Effector CD8-positive, alpha-beta T cell (primary cell): ENCODE measurements at places on chromosomes 6 and 20.
A peak's percentile ranks its signal among the peaks of the same experiment; 100 is the strongest.

DNA sequence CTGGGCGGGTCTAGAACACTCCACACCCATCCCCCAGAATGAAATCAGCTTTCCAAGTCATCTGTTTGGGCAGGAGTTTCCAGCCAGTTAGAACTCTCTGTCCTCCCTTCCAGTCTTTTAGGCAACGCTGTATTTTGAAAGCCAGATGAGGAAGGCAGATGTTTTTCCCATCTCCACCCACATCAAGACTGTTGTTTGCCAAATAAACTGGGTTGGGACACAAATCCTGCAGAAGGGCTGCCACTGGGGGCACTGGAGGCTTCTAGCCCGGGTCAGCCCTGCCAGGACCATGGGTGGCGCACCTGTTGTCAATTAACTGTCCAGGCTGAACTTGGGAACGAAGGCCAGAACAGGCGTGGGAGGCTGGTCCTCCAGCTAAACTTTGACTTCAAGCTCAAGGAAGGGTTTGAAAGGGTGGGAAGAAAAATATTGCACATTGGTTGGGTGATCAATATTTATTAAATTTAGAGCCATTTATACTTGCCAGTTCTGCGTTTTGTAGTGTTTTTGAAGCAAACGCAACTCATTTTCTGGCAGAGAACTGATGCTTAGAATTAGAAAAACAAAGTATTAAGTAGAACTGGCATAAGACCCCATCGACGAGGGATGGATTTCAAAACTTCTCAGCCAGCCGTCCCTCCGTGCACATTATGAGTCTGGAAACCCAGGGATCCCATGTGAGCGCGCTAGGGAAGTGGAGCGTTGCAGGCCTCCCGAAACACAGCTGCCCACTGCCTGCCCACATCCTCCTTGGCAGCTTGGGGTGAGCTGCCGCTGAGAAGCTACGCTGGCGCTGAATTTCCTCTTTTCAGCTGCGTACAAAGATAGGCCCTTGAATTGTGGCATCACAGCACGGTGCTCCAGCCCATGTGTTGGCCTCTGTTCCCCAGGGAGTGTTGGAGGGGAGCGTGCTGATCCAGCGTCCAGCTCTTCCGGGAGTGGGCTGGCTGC, 297.4 kb downstream of the QKI start:
- no peak for DNase-seq

GRCh38 chr20:36572701-36573102, 695 bp upstream of the TGIF2 start:
- peak; percentile 44 for DNase-seq

- no peak for DNase-seq
Measured at GRCh38 chr6:131348572-131348971, 213.3 kb downstream of the AKAP7 start.

DNA sequence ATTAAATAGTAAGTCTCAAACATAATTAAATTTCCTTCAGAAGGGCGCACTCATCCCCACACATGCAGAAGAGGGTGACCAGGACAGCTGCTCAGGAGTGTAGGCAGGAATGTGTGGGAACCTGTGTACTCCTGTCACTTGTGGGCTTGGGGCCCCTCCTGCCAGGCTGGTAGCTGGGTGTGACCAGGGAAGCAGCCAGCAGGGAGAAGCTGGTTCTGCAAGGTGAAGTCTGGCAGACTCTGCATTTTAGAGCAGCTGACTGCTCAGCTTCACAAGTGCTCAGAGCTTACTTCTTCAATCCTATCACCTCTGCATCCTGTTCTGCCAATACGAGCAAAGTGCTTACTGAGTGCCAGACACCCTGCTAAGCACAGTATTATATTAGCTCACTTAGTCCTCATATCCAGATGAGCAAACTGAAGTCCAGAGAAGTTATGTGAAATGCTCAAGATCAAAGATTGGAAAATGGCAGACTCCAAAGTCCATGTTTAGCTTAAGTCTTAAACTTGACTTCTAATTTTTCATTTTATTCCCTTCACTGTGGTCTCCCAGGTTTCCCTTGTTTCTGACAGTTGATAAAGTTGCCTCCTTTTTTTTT, 27.9 kb downstream of the ELMO2 start:
- no peak for DNase-seq

DNA sequence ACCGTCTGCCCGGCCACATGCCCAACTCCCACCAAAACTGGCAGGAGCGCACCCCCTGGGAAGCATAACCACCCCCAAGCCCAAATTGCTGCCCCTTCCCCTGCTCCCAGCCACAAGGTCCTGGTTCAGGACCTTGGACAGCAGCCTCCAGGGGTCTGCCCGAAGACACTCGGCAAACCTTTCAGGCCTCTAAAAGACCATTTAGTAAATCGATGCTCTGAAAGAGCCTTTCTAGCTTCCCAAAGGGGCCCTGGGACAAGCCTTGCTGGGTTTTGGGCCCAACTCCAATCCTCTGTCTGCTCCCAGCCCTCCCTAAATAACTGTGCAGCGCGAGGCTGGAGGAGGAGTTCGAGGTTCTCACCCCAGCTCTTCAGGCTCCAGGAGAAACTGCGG, 30.5 kb downstream of the GRM4 start:
- peak; percentile 12 for DNase-seq

GRCh38 chr6:92715991-92716390, 703.4 kb downstream of the EPHA7 start:
- DNase-seq, result no peak

DNA sequence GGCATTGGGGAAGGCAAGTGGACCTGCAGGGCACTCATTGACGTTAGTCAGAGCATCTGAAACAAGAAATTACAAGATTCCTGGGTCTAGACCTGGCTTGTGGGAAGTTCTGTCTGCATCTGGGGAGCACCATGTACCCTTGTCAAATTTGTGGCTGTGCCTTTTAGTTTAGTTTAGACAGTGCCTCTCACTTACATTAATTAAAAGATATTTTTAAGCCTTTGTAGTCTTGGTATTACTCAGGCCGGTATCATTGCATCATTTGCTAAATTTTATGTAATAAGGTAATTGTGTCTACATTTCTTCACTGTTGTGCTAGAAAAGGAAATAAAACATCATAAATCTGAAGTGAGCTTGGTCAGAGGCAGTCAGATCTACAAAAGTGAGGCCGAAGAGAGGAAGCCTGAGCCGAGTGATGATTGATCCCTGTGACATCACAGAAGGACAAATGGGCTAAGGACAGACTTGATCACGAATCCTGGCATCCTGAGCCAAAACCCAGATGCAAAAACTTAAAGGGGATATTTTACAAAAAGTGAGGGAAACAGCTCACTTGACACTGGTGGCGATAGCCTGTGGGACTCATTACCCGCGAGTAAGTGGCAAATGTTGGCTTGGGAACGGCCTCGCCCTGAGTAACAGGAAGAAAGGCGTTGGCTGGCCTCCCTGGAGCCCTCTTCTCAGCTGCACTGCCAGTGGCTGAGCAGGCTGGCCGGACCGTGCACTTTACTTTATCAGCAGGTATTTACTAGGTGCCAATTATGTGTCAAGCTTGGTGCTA, 106.5 kb downstream of the TCP11 start:
- DNase-seq, result no peak

DNA sequence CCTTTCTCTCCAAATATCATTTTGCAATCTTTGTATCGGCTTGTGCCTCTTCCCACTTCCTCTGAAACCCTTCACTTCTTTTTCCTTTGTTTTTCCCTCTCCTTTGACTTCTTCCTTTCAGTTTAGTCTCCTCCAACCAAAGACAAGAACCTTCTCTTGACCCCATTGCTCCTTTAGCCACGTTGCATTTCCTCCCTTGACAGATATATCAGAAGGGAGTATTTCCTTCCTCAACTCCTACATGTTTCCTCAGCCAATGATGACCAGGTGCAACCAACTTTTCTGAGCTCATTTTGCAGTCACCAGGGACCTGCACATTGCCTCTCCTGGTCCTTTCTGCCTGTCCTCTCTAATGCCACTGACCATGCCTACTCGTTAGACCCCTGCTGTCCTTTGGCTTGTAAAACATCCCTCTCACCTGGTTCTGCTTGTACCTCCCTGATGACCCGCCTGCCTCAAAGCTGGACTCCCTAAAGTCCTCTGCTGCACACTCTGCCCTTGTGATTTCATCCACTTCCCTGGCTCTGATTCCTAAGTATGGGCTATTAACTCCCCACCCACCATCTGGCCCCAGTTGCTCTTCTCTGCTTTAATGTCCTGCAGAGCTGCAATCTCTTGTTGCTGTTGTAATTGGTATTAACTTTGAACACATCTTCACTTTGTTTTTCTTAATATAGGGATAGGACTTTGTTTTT, 27.4 kb downstream of the SLC22A16 start:
- no peak for DNase-seq

DNA sequence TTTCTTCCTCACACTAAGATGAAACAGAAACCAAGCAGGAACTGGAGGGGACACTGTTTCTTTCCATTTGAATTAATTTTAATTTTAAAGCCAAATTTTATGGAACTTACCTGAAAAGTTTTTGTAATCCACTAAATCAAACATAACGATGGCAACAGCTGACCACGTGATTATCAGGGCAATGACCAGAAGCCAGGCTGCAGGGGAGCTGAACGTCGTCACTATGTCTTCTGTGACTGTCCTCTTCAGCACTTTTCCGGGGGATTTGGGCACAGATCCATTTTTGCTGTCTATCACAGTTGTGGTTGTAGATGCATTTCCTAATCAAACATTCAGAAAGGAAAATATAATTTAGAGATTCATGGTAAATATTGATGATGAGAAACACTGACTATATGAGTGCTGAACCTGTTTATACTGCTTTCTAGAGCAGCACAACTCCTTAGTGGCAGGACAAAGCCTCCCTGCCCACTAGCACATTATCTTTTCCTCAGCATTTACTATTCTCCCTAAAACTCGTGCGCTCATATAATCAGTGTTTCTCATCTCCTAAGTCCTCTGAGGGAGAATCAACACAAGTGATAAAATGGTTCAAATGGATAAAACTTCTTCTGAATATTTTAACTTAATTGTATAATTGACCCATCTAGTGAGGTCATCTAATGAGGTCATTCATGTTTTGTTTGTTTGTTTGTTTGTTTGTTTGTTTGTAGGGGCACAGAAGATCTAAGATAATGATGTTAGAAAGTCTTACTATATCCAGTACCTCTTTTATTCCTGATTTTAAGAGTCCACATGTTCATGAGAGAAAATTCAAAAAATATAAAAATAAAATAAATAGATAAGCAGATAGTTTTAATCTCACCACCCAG, 65.7 kb downstream of the TRDN start:
- no peak for DNase-seq

- no peak for DNase-seq
Measured at GRCh38 chr6:151747896-151748295, 59.6 kb upstream of the ESR1 start.

DNA sequence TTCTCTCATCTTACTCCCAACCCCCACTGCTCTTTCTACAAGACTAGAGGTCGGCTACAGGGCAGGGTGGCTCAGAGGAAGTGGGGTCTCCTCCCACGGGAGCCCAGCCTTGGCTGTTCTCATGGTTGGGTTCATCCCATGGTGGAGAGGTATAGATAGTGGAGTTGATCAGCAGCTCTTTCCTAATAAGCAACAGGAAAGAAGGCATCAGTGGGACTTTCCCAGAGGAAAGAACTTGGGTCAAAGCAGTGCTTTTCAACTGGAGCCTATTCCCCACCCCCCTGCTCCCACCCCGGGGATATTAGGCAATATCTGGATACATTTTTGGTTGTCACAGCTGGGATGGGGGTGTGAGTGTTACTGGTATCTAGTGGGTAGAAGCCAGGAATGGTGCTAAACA, 200.9 kb downstream of the NFATC2 start:
- no peak for DNase-seq

- no peak for DNase-seq
Measured at GRCh38 chr20:47934761-47935160, 149.5 kb upstream of the SULF2 start.
